Stimulated activated CD4-positive, alpha-beta T cell treated with anti-CD3 and anti-CD28 coated beads, Interleukin-15, amount 100 ng/mL, for 24 hours (primary cell): ENCODE measurements at places on chromosomes 11 and 22.
A peak's percentile ranks its signal among the peaks of the same experiment; 100 is the strongest.

- no peak for DNase-seq
These were observed 11.6 kb downstream of the MISFA start for GRCh38 chr11:18611196-18611595.

GRCh38 chr11:1472180-1473005, 14.2 kb downstream of the MOB2 start:
- no peak for DNase-seq

- no peak for DNase-seq
These were observed 45.3 kb downstream of the ZBTB44 start for GRCh38 chr11:130269326-130269943.

- no peak for DNase-seq
These were observed 3.2 kb upstream of the BIRC2 start for GRCh38 chr11:102343809-102344208.

- DNase-seq: no peak
These were observed 45.2 kb downstream of the NAT10 start for GRCh38 chr11:34150494-34151151.

- DNase-seq: no peak
These were observed 349 bp downstream of the TIMM10 start for GRCh38 chr11:57530215-57530595.

- no peak for DNase-seq
These were observed 74.6 kb upstream of the FAT3 start for GRCh38 chr11:92149996-92150395.

DNA sequence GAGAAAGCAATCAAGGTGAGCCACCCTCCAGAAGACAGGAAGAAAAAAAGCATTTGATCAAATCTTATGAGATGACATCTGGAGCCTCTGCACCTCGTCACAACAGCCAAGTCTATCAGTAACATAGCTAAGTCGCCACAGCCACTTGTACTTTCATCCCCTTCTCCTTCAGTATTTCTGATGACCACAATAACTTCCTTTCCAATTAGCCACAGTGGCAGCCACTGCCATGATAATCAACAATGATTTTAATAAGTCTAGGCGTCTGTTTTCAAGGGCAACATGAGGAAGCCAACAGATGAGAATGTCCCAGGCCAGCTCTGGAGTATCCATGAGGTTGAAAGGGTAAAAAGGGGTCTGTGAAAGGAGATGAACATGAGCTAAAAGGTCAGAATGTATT, 29.9 kb downstream of the RBFOX2 start:
- DNase-seq: no peak

DNA sequence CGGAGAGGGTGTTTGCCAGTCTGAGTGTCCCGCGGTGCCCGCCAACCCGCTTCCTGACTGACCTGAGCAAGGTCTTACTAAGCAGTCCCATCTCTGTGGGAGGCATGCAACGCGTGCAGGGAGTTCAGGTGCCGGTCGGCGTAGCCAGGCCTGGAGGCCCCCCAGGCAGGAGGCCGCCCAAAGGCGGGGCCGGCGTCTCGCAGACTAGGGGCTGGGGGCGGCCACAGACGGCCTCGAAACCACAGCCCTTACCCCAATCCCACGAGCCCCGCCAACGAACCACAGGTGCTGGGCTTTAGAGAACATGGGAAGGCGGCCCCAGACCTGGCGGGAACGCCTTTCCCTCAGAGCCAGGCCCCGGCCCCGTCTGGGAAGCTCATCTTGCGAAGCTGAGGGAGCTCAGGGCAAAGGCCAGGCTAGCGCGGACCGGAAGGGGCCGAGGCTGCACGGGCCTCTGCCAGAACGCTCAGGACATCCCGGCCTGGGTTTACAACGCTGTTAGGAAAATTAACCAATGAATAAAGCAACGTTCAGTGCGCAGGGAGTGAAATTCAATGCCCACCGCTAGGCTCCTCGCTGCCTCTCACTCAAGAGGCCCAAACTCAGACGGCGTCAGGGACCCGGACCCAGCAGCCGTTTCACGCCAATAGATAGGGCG, 2.1 kb upstream of the MTFP1 start:
- DNase-seq: peak; percentile 75

- no peak for DNase-seq
These were observed 14.9 kb downstream of the CD5 start for GRCh38 chr11:61117168-61117520.
